Stimulated activated CD8-positive, alpha-beta memory T cell treated with anti-CD3 and anti-CD28 coated beads, Interleukin-4, amount 100 ng/mL, for 24 hours (primary cell): ENCODE measurements at places on chromosomes 7 and 10.

DNA sequence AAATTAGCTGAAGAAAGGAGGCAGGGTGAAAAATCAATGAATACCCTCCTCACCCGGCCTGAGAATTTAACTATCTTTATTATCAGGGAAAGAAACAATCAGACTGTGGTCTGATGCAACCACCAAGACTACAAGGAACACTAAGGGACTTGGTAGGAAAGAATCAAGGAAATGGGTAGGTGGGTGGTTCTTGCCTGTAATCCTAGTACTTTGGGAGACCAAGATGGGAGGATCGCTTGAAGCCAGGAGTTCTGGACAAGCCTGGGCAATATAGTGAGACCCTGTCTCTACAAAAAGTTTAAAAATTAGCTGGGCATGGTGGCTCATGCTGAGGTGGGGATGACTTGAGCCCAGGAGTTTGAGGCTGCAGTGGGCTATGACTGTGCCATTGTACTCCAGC, 12.6 kb downstream of the SMURF1 start:
- DNase-seq: no peak

GRCh38 chr10:63094405-63094804, 38.7 kb upstream of the NRBF2 start:
- no peak for DNase-seq

DNA sequence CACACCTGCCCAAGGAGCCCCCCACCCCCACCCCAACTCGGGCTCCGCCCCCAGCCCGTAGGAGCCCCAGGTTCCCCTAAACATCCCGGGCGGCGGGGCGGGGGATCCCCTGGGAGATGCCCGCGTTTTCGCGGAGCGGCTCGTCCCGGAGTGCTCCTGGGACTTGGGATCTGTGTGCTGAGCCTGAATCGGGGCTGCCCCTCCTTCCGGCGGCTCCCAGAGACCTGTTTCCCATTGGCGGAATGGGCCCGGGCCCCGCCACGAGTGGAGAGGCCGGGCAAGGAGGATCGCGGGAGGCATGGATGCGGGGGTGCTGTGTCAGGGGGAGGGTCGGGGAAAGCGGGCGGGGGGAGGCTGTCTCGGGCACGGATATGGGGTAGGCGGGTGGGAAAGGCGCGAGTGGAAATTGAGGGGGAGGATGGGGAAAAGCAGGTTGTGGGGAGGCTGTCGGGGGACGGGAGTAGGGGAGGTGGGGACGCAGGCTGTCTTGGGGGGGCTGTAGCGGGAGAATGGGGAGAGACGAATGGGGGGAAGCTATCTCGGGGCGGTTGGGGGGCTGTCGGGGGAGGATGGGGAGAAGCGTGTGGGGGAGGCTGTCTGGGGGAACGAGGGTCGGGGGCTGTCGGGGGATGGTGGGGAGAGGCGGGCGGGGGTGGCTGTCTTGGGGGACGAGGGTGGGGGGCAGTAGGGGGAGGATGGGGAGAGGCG, 572 bp upstream of the BHLHA15 start:
- no peak for DNase-seq

GRCh38 chr10:43293677-43294057, 26.8 kb upstream of the RASGEF1A start:
- DNase-seq: no peak

- no peak for DNase-seq
Observed at GRCh38 chr7:135167365-135167917, 3.1 kb downstream of the CYREN start.

GRCh38 chr10:69869291-69869961, 67.7 kb downstream of the COL13A1 start:
- no peak for DNase-seq

GRCh38 chr7:43888993-43889945, 17.1 kb downstream of the URGCP start:
- DNase-seq: no peak

GRCh38 chr10:103838070-103838395, 17.3 kb downstream of the SH3PXD2A start:
- no peak for DNase-seq

DNA sequence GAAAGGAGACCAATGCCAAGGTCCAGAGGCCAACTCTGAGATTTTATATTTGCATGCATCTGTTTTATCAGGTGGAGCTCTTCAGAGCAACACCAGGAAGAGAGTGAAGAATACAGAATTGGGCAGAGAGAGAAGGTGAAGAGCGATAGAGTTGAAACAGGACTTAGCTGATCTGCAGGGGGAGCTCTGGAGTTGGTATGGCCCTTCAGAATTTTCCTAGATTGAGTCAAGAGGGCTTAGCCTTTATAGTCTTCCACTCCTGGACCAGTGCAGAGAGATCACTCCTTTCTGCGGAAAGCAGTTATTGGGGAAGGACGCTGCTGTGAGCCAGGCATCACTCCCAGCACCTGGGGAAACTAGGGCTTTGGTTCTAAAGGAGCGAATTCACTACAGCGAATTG, 105.0 kb upstream of the DGKB start:
- no peak for DNase-seq

GRCh38 chr10:74738052-74738451, 88.3 kb upstream of the KAT6B start:
- DNase-seq: no peak

DNA sequence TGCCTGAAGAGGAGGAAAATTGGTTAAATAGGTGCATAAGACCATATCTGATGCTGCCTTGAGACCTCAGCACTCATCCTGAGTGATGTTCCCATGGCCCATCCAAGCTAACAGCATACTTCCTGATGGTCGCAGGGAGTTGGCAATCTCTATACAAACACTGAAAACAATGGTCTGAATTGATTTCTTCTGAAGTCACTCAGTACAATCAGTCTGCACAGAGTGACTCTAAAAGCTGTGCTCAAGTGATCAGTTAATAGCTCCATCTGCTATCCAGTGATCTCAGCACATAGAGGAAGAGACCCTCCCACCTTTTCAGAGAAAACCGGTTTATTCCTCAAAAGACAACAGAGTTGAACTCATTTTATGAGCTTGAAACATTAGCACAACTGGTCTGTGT, 3.9 kb downstream of the PPP1R17 start:
- DNase-seq: no peak

DNA sequence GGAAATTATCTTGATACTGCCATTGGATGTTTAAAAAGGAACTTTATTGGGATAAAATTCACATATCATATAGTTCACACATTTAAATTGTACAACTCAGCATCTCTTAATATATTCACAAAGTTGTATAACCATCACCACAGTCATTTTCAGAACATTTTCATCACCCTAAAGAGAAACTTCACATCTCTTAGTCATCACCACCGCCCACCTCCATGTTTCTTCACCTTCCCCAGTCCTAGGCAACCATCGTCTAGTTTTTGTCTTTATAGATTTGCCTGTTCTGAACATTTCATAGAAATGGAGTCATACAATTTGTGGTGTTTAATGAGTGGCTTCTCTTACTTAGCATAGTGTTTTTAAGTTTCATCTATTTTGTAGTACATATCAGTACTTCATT, 96.6 kb downstream of the ANKRD30A start:
- no peak for DNase-seq

DNA sequence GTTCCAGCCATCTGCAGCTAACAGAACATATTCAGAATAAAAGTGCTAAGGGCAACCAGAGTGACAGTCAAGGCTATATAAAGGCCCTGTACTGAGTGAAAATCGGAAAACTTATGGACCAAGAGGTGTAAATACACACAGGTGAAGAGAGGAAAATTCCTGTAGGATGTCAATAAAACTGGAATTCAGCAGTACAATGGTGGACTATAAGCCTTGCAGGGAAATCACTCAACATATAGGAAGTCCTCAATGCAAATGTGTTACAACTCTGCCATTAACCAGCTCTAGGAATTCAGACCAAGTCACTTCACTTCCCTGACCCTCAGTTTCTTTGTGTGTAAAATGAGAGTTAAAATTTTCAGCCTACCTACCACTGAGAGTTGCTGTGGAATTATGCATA, 7.7 kb downstream of the USP6NL start:
- no peak for DNase-seq

DNA sequence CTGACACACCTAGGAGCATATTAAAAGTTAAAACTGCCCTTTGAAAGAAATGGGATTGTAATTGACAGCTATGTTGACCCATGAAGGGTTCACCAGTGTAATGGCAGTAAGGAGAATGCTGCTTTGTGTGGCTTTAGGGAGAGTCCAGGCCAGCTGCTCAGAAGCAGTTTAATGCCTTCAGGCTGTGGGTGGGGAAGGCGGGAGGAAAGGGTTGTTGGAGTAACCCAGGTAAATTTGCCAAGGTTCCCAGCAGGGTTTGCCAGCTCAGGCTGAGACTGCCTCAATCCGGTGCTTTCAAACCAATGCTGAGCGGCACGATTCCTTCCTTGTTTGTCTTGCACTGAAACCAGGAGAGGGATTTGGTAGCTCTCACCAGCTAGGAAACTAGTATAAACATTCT, 637.2 kb downstream of the INHBA start:
- no peak for DNase-seq

GRCh38 chr7:108805808-108806397, 236.2 kb downstream of the DNAJB9 start:
- no peak for DNase-seq

- no peak for DNase-seq
Observed at GRCh38 chr10:24669285-24669852, 54.3 kb downstream of the ARHGAP21 start.

DNA sequence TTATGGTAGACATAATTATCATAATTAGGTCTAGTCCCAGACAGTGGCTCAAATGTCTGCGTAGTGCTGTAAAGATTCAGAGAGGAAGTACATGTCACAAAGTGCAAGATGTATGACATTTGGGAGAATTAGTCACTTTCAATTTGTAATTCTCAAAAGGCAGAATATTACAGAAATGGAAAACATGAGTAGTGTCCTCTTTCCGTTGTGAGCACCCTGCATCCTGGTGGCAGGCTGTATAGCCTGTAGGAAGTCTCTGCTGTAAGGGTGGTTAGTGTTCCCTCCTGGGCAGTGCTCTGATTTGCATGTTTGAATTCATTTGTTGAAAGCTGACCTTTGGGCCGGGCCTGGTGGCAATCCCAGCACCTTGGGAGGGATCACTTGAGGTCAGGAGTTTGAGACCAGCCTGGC, 17.0 kb downstream of the CDK14 start:
- DNase-seq: no peak

DNA sequence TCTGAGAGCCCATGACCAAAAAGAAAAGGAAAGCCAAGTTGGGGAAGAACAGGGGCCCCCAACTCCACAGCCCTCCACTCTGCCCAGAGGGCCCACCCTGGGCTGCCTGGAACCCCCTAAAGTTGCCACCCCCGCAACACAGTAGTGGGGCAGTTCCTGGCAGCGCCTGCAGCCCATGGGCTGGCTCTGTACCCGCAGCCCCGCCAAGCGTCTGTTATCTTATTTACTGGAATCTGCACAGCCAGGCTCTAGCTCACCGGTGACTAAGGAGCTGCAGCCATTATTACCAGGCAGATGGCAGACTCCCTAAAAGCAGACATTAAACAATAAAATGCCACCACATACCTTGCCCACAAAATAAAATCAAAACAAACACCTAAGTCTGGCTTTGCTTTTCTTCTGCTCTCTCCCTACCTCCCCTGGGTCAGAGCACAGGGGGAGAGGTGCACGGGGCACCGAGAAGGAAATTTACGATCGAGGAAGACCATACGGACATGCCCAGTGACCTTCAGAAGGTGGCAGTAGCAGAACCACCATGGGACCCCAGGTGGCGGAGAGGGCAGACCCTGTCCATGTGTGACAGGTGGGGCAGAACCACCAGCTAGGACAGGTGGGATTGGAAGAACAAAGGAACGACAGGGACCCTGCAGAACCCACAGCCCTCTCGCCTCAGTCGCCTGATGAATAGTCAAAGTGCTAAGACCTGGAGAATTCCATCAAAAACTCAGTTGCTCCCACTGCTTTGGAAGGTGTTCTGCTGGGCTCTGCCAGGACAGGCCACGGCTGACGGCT, 66.3 kb downstream of the PRKAG2 start:
- DNase-seq: no peak

- no peak for DNase-seq
Observed at GRCh38 chr7:92250603-92251002, 4.8 kb downstream of the ANKIB1 start.

GRCh38 chr10:120734483-120735078, 116.6 kb upstream of the WDR11 start:
- DNase-seq: no peak
